ENCODE measurements at places on chromosomes 4 and X.

- no peaks in the 10 kb centered on the region for H3K4me1 ChIP-seq
- no peaks in the 10 kb centered on the region for H3K36me3 ChIP-seq
- DNase-seq: no peak
- H3K27ac ChIP-seq: no peak overlapping the region
- H3K4me3 ChIP-seq: no peak overlapping the region
- no peaks in the 10 kb centered on the region for H3K27me3 ChIP-seq
These were observed 110.3 kb downstream of the HMX1 start for GRCh38 chr4:8761167-8761823.

DNA sequence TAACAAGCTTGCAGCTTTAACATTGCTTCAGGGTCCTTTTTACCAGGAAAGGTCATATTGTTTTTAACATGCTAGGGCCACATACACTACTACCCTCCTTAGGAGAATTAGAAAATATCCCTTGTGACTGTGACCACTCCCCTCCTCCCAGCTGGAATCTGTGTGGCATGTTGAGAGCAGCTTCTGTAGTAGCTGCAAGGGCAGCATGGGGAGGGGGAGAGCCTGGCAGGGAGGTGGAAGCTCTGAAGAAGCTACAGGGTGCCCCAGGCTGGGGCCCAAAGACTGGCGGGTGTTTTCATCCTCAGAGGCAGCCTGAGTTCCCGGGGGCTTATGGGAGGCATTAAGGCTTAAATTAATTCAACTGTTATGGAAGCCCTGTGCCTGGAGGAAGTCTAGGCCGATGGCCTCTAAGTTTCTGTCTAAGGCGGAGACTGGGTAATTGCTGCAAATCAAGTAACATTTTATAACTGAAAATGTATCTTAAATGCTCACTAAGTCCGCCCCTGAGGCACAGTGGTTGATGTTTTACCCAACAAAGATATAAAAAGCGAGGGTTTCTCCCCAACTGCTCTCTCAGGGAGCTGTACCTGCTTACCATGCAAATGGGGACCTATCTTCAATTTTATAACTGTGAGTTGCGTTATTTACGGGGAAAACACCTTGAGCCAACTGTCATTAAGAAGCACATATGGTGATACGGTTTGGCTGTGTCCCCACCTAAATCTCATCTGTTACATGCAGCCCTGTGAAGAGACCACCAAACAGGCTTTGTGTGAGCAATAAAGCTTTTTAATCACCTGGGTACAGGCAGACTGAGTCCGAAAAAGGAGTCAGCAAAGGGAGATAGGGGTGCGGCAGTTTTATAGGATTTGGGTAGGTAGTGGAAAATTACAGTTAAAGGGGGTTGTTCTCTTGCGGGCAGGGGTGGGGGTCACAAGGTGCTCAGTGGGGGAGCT, 37.4 kb upstream of the STS start:
- H3K36me3 ChIP-seq: peaks cover 38% of the 10 kb centered on the region
- peaks cover 74% of the 10 kb centered on the region for H3K4me1 ChIP-seq
- H3K27ac ChIP-seq: peak overlapping the region; percentile 95
- peak; percentile 79 for DNase-seq

DNA sequence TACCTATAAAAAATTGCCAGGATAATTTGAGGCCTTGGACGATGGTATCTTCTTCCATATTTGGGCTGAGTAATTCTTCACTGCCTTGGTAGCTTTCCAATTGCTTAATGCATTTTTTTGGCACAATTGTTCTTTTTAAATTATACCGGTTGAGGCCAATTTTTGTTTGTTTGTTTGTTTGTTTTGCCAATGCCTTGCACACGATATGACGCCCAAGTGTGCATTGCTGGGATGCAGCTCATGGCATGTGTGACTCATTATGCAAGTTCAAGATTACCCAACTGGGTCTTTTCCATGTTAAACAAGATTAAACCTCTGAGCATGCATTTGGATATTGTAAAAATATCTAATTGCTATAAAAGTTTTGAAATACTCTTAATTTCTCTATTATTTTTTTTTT, 71.1 kb upstream of the KCNIP4 start:
- no peaks in the 10 kb centered on the region for H3K4me1 ChIP-seq
- H3K4me3 ChIP-seq: no peak overlapping the region
- H3K27ac ChIP-seq: no peak overlapping the region
- no peaks in the 10 kb centered on the region for H3K27me3 ChIP-seq
- no peak for DNase-seq

DNA sequence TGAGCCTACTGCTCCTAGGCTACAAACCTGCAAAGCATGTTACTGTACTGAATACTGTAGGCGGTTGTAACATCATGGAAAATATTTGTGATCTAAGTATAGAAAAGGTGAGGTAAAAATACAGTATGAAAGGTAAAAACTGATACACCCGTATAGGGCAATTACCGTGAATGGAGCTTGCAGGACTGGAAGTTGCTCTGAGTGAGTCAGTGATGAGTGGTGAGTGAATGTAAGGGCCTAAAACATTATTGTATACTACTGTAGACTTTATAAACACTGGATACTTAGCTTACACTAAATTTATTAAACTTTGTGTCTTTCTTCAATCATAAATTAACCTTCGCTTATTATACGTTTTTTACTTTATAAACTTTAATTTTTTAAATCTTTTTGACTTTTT, 3.7 kb downstream of the KIF4A start:
- no peaks in the 10 kb centered on the region for H3K27me3 ChIP-seq
- no peak for DNase-seq
- H3K4me3 ChIP-seq: no peak overlapping the region
- peaks cover 33% of the 10 kb centered on the region for H3K4me1 ChIP-seq
- H3K27ac ChIP-seq: no peak overlapping the region

GRCh38 chrX:76420237-76420636, 7.3 kb upstream of the MAGEE1 start:
- H3K36me3 ChIP-seq: no peaks in the 10 kb centered on the region
- no peak for DNase-seq
- H3K4me1 ChIP-seq: no peaks in the 10 kb centered on the region
- H3K27ac ChIP-seq: no peak overlapping the region
- no peak overlapping the region for H3K4me3 ChIP-seq

- no peak overlapping the region for H3K4me3 ChIP-seq
- DNase-seq: no peak
- no peak overlapping the region for H3K27ac ChIP-seq
- H3K4me1 ChIP-seq: no peaks in the 10 kb centered on the region
These were observed 86.4 kb downstream of the SHISA3 start for GRCh38 chr4:42483426-42484379.

DNA sequence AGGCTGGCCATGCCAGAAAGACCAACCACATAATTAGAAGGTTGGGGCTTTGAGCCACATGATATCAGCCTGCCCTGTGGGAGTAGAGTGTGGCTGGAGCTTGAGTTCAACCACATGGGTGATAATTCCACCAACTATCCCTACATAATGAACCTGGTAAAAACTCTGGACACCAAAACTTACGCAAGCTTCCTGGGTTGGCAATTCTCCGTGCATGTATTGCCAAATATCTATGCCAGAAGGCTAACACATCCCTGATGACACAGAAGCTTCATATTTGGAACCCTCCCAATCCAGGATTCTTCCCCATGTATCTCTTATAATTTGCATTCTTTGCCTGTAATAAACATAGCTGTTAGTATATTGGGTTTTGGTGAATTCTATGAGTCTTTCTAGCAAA, 68.2 kb downstream of the FUNDC1 start:
- no peak for DNase-seq
- no peaks in the 10 kb centered on the region for H3K4me1 ChIP-seq
- H3K27me3 ChIP-seq: no peaks in the 10 kb centered on the region
- H3K4me3 ChIP-seq: no peak overlapping the region
- H3K27ac ChIP-seq: no peak overlapping the region

GRCh38 chr4:174753021-174753420, 76.0 kb downstream of the GLRA3 start:
- H3K27me3 ChIP-seq: no peaks in the 10 kb centered on the region
- H3K4me1 ChIP-seq: no peaks in the 10 kb centered on the region
- DNase-seq: no peak
- H3K27ac ChIP-seq: no peak overlapping the region
- H3K4me3 ChIP-seq: no peak overlapping the region

DNA sequence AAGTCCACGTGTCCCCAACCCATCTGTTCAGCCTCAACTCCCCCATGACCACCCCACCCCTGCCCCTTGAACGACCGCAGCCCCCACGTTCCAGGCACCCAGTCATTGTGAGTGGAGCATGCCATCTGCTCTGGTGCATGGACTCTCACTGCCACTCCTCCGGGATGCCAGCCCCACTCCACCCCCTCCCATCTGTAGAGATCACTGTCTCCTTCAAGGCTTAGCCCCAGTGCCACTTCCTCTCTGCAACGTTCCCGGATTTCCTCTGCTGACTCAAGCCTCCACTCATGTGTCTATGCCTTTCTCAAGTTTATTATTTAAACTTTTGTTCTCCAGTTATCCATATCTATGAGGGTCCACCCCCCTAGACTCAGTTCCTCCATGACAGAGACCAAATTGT, 54.0 kb downstream of the MAML3 start:
- no peaks in the 10 kb centered on the region for H3K36me3 ChIP-seq
- peaks cover 79% of the 10 kb centered on the region for H3K4me1 ChIP-seq
- H3K27me3 ChIP-seq: no peaks in the 10 kb centered on the region

DNA sequence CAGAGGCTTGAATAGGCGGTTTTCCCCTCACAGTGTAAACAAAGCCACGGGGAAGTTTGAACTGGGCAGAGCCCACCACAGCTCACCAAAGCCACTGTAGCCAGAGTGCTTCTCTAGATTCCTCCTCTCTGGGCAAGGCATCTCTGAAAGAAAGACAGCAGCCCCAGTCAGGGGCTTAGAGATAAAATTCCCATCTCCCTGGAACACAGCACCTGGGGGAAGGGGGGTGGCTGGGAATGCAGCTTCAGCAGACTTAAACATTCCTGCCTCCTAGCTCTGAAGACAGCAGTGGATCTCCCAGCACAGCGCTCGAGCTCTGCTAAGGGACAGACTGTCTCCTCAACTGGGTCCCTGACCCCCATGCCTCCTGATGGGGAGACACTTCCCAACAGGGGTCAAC, 44.0 kb upstream of the USP38 start:
- H3K4me3 ChIP-seq: no peak overlapping the region
- peaks cover 6% of the 10 kb centered on the region for H3K27me3 ChIP-seq
- no peak for DNase-seq
- H3K27ac ChIP-seq: no peak overlapping the region

Data from DND-41 (cell line).